ENCODE measurements at places on chromosomes 2 and 18.

DNA sequence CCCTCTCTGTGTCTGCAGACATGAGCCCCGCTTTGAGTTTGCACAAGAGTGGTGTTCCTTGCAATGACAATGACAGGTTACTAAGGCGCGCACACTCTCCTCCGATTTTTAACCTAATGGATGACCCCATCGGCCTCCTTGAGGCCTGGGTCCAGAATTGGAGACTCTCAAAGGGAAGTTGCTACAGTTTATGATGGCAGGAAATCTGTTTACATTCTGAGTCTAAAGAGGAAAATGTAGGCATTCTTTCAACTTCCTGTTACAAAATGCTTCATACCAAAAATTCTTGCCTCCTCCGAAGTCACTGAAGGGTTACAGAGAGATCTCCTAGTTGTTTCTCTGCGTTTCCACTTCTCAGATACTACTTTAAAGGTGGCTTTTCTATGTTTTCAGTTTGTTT lies 225.3 kb upstream of the AGAP1 start:
- no peak for DNase-seq

DNA sequence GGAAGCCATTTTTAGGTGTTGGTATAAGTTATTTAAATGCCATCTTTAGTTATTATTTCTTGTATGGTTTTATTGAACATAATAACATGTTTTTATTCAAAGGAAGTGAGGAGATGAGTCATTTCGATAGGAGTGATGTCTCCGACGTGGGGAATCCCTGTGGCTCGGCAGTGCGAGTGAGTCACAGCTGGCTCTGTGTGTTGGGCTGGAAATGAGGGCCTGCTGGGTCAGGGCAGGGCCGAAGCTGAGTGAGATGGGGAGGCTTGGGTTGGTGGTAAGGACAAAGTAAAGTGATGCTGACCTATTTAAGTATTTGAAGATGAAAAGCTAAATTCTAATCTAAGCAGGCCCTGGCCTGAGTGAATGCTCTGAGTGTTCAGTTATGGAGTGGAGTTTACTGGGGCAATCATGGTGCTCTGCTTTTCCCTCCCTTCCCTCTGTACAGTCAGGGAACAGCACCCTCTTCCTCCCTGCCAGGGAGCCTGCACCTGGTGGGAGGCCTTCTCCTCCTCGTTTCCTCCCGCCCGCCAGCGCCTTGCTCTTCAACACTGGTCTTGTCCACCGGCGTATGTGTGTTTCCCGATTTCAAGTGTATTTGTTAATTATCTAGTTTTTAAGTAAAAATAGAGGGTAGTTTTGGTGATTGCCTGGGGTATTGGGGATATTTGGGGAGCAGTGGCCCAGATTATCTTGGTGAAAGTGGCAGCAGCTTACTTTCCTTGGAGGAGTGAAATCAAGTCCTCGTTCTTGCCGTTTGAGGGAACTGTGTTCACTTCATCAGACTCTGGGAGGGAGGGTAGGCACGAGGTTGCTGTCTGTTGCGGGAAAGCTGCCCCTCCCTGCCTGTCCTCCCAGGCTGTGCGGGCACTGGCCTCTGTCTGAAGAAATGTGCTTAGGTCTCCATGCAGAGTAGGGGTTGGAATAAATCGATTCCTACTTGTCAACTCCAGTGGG lies 157.0 kb downstream of the LDLRAD4 start:
- DNase-seq, result no peak

DNA sequence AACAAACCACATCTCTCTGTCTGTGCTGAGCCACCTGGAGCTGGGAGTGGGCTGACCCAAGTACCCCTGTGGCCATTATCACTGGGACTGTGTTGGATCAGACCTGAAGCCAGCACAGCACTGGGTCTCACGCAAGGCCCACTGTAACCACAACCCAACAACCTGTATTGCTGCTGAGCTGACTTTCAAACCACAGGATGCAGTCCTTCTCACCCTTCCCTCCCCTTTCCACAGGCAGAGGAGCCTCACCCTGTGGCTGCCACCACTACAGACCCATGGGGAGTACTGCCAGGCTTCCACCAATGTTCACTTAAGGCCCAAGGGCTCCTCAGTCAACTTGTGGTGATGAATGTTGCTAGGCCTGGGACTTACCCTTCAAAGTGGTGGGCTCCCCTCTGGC lies 135.7 kb downstream of the DIS3L2 start:
- no peak for DNase-seq

DNA sequence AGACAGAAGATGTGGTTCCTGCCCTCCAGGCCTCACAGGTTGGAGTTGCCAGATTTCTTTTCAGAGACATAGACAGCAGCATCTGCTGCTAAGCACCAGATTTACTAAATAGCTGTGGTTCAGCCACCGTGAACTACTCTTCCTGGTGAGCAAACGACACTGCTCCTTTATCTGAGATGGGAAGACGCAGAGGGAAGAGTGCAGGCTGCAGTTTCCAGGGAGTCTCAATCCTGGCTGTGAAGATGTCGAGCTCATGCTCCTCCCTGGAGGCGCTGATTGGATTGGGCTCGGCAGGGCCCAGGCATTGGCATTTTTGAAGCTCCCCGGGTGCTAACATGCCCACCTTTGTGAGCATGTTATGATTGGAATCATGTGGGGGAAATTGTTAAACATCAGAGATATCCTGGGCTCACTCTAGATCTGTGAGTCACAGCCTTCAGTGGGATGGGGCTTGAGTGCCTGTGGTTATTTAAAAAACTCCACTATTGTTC lies 314.8 kb downstream of the TSN start:
- no peak for DNase-seq

DNA sequence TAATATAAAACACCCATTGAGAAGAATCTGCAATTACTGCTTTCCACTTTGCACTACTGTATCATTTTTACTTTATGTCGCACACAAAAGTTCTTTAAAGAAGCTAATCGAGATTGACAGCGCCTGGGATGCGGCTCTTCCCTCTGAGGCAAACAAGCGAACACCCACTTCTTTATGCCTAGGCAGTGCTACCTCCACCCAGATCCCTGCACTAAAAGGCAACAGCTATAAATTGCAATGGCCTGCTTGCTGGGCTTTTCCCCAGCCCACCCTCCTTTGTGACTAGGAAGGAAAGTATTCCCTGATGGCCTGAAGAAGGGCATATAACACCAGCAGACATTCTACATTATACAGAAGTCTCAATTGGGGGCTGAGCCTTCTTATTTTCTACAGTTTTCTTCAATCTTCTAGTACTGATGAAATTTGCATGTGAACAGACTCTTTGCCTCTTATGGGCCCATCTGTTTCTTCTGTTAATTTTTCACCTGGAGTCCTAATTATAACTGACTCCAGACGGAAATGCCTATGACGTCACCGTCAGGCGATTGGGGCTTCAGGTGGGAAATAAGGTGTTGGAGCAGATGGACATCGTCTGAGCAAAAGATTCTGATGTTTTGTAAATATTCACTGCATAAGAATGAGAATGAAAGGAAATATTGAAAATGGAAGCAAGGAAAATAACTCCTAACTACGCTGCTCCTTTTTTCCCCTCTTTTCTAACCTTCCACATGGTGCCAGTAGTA lies 138.9 kb upstream of the DCC start:
- DNase-seq, result no peak

DNA sequence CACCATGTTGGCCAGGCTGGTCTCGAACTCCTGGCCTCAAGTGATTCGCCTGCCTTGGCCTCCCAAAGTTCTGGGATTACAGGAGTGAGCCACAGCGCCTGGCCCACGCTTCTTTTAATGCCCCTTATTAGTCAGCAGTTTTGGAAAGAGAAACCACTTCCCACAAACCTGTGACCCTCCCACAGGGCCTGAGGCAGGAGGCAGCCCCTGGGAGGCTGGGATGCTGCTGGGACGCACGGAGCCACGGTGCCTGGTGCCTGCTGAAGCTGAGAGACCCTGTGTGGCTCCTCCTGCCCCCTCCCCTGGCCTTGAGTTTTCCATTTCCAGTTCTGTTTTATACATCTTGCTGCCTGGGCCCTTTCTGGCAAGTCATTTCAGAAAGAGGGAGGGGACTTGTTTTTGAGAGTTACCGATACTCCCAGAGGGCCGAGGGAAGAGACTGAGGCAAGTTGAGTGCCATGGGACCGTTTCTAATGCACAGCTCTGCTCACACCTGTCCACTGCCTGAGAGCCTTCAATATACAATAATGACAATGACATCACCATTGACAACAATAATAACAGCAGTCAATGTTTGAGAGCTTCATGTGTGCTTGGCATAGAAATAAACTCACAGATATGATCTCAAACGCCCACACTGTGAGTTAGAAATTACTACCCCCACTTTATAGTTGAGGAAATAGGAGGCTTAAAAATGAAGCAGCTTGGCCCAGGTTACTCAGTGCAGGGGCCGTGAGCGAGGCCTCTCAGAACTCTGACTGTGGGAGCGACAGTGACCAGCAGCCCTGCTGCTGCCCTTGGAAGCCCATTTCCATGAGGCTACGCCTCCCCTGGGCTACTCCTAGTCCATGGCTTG lies 78.1 kb upstream of the YWHAQ start:
- DNase-seq, result no peak

DNA sequence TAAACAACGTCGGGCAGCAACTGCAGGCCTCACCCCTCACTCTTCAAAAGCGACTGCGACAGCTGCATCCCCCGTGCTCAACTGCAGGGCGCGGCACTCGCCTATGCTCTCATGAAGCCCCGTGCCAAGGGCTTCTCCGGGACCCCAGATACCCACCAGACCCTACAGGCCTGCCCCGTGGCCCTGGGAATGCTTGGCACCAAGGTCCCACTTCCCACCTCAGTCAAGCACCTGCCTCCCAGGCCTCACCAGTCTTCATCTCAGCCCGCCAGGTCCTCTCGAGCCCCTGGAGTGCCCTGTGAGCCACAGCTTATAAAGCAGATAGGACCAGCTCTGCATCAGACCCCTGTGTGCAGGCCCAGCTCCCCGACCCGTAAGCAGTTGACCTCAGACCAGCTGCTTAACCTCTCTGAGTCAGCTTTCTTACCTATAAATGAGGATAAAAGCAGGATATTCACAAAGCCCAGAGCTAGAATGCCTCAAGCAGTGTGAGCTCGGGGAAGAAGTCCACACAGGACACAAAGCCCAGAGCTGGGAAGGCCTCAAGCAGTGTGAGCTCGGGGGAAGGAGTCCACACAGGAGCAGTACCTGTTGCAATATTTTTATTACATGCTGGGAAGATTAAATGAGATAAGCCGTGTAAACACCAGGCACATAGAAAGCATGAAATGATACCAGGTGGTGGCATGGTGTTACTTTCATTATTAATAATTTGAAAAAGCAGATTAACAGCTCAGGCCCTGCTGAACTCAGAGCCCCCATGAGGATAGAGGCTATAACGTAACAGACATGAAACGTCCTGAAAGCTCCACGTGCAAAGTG lies 96.9 kb downstream of the HDAC4 start:
- DNase-seq, result no peak

DNA sequence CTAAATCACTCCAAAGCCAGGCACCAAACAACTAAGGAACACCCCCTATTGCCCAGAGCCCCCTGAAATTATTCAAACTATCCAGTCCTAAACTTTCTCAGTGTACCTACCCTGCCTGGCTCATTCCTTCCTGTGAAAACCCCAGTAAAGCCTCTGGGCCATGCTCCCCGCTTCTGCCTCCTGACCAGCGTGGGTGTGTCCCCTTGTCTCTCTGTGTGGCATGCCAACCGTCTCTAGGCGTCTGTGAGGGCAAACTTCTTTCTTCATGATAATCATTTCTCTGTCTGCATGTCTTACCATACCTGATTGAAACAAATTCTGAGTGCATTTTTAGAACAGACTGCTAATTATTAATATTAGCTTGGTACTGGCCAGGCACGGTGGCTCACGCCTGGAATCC lies 109.0 kb upstream of the MSH2 start:
- DNase-seq, result no peak

- no peak for DNase-seq
These were observed 187.4 kb downstream of the MGAT5 start for GRCh38 chr2:134441153-134441863.

GRCh38 chr2:70977605-70978205 lies 725 bp upstream of the ANKRD53 start:
- DNase-seq, result no peak

DNA sequence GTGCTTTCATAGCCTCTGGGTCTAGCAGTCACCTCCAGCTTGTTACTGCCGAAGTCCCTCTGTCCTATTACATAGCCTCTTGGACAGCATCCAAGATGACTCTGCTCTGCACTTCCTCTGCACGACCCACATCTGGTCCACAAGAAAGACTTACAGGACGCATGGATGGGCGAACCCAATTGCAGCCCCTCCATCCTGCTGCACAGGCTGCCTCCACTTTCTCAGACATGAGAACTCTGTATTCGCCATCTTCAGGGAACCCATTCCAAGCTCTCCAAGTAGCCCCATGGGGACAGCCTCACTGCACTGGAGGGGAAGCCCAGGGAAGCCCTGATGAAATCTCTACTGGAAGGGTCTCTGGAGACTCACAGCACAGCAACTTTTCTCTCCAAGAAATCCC lies 172.1 kb downstream of the GFPT1 start:
- DNase-seq, result no peak

- DNase-seq, result peak; percentile 56
These were observed 243.0 kb downstream of the CELF4 start for GRCh38 chr18:37322492-37323035.

GRCh38 chr2:130767408-130767775 lies 12.1 kb downstream of the AMER3 start:
- no peak for DNase-seq

DNA sequence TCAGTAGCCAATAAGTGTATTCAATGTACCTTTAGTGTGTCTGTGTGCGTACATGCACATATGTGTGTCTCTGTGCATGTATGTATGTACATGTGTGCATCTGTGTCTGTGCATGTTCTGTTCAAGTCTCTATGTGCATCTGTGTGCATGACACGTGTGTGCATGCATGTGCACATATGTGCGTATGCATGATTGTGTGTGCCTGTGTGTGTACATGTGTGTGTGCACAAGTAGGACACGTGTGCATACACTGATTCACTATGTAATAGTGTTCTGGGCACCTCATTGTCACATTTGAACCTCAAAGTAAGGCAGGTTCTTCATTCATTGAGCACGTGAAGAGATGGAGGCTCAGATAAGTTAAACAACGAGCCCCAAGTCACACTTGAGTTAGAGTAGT lies 142.6 kb upstream of the COPS8 start:
- no peak for DNase-seq

DNA sequence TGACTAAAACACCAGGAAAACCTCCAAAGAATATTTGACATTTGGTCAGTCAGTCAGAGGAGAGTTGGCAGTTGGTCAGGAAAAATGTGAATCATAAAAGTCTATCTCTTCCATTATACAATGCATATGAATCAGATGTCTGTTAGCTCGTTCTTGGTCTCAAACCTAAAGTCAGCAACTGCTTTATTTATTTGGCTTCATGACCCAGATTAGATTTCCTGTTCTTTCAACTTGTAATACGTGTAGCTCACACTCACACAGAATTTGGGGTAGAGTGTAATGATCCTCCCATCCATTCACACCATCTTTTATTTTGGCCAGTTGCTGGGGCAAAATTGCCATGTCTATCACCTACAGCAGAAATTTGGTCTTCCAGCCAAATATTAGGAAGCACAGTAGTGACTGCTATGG lies 81.9 kb upstream of the COL5A2 start:
- no peak for DNase-seq

Measured in NCI-H526 (cell line).